Activated T-helper 17 cell treated with anti-CD3 and anti-CD28 coated beads, Interleukin-2, amount 50 U/mL, for 72 hours (primary cell): ENCODE measurements at places on chromosomes 6 and 20. TPM values are rescaled to one million over a fixed set of nuclear protein-coding genes. Genes with fewer than 3 reads are reported as not detected.
A peak's percentile ranks its signal among the peaks of the same experiment; 100 is the strongest.

DNA sequence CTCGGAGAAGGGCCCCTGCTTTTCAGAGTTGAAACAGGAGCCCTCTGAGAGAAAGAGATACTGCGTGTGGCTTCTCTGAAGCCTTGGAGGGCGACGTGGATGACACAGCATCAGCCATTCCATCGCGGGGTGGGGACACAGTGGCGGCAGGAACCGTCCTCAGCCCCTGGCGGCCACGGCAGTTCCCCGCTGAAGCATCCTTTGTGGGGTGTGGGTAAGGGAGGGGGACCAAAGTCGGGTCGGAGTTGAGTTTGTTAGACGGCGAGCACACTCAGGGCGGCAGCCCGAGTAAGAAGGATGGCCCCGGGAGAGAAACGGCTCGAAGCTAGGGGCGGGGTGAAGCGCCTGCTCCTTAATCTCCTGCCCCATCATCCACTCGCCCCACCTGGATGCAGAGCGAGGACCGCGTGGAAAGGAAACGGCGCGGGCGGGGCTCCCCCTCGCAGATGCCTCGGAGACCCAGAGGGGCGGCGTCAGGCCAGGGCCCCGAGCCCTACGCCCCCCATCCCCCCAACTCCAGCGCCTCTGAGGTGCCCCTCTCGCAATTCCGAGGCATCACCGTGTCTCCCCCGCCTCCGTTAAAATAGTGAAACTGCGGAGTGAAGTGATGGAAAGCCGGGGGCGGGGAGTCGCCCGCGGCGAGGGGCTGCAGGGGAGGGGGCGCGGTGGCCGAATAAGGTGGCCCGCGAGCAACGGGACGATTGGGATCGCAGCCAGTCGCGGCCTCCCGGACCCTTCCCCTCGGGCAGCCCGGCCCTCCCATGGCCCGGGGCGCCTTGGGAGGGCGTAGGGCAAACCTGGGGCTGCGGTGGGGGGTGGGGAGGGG is 796 bp upstream of the RREB1 start:
- peak overlapping the region; percentile 88 for H3K4me3 ChIP-seq
- peak overlapping the region; percentile 92 for H3K27ac ChIP-seq
- H3K4me1 ChIP-seq, result peaks cover 31% of the 10 kb centered on the region
- H3K27me3 ChIP-seq, result no peaks in the 10 kb centered on the region

DNA sequence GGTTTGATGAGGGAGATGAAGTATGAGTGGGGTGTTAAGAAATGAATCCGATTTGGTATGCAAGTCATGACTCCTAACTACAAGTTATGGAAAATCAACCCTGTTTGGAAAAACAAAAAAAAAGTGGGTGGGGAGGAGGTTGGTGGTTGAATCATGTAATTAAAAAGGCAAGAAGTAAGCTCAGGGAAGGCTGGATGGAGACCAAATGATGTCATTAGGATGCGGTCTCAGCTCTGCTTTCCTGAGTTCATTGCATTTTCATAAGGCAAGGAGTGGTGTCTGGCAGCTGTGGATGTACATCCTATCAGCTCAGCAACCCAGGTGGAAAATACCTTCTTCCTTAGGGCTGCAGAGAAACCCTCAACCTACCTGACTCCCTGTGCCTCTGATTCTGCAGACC is 60.4 kb upstream of the AKAP12 start:
- H3K36me3 ChIP-seq, result no peaks in the 10 kb centered on the region
- H3K4me3 ChIP-seq, result no peak overlapping the region
- no peak for ATAC-seq
- no peak overlapping the region for H3K27ac ChIP-seq
- H3K4me1 ChIP-seq, result no peaks in the 10 kb centered on the region
- peaks cover 31% of the 10 kb centered on the region for H3K27me3 ChIP-seq

The DCDC2 gene
- 0.11 TPM for total RNA-seq

DNA sequence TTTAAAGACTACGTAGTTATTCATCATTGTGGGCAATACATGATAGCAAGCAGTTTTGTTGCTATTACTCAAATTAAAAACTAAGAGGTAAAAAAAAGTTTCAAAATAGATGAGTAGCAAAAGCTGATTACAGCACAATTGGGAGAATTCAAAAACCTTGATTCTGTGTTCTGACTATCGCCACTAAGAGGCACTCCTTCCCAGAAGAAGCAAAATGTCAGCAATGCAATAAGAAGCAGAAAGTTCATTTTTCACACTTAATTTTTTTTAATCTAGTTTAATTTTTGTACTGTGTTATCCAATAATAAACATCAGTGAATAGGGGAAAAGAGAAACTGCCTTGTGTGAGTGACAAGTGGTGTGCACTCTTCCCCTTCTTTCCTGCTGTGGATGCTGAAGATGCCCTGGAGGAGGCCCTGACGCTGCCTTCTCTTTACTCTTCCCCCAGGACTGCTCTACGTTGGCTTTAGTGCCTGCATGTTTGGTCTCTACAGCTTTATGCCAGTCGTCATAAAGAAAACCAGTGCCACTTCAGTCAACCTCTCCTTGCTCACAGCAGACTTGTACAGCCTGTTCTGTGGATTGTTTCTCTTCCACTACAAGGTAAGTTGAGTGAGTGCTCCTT is 263.2 kb upstream of the PLN start:
- no peak overlapping the region for H3K4me3 ChIP-seq
- H3K4me1 ChIP-seq, result no peaks in the 10 kb centered on the region
- H3K27ac ChIP-seq, result no peak overlapping the region
- peaks cover 11% of the 10 kb centered on the region for H3K27me3 ChIP-seq
- no peak for ATAC-seq

GRCh38 chr6:140825731-140826130 is 1307.0 kb upstream of the GJE1 start:
- no peak overlapping the region for H3K4me3 ChIP-seq
- no peaks in the 10 kb centered on the region for H3K36me3 ChIP-seq
- no peak for ATAC-seq
- no peaks in the 10 kb centered on the region for H3K27me3 ChIP-seq
- H3K27ac ChIP-seq, result no peak overlapping the region

GRCh38 chr6:71492668-71493067 is 204.1 kb downstream of the OGFRL1 start:
- ATAC-seq, result no peak
- no peak overlapping the region for H3K27ac ChIP-seq
- no peaks in the 10 kb centered on the region for H3K4me1 ChIP-seq

DNA sequence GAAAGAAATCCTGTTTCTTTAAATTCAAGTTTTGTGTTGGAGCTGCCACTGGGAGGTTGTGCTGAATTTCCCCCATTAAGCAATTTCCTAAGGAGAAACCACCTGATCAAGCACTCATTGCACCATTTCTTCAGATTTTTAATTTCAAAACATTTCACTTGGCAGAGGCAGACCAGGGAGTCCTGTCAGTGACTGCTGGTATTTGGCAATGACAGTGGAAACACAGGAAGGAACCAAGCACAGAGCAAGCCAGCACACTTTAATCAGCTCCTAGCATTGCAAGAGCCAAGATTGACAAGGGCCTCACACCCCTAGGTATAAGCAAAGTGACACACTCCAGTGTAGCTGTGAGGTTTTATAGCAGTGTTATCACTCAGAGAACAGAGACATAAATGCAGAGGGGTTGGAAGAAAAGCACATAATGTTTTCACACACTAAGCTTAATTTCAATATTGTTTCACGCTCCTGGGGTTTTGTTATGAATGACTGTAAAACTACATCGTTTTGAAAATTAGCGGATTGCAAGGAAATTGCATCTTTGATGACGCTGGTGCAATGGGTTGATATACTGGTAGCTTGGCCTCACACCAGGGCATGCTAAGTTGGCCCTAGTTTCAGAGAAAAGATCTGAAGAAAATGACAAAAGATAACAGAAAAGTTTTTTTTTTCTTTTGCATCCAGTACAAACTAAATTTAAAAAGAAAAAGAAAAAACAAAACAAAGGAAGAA is 768.4 kb downstream of the TFAP2A start:
- H3K4me1 ChIP-seq, result no peaks in the 10 kb centered on the region
- H3K36me3 ChIP-seq, result no peaks in the 10 kb centered on the region
- no peak overlapping the region for H3K27ac ChIP-seq

The LRRC73 gene
- total RNA-seq, result 0.35 TPM

GRCh38 chr20:22690616-22691179 is 106.3 kb upstream of the FOXA2 start:
- no peak for ATAC-seq
- no peaks in the 10 kb centered on the region for H3K36me3 ChIP-seq
- H3K4me3 ChIP-seq, result no peak overlapping the region
- no peaks in the 10 kb centered on the region for H3K4me1 ChIP-seq
- no peaks in the 10 kb centered on the region for H3K27me3 ChIP-seq

- H3K4me1 ChIP-seq, result peaks cover 11% of the 10 kb centered on the region
- peak overlapping the region; percentile 93 for H3K27ac ChIP-seq
- H3K27me3 ChIP-seq, result no peaks in the 10 kb centered on the region
- peak; percentile 1 for ATAC-seq
- peak overlapping the region; percentile 93 for H3K4me3 ChIP-seq
- peaks cover 11% of the 10 kb centered on the region for H3K36me3 ChIP-seq
These were observed 557 bp upstream of the DHX35 start for GRCh38 chr20:38961530-38962043.

DNA sequence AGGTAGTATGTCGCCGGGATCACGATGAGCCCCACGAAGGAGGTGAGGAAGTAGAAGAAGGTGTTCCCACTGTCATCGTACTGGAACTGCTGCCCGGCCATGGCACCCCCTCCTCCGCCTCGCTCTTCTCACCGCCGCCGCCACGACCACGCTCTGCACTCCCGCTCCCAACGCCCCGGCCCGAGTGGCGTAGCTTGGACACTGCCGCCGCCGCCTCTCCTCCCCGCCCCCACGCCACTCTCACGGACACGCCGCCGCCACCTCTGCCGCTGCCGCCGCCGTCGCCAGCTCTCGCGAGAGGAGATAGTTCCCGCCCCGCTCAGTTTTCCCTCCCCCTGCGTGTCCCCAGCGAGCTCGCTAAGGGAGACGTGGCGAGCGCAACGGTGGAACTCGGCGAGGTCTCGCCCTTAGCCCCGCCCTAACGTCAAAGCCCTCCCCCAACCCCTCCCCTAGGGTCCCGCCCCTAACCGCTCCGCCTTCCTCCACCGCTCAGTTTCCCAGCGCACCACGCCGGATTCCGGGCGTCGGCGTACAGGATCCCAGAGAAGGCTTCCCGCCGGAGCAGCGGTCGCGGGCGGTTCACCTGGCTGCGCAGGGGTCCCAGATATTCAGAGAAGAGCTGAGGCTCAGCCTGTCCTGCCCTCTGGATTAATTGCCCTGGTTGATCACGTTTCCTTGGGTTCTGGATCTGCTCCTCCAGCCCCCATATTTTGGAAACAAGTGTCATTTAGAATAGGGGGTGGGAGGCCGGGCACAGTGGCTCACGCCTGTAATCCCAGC is at the start of gene SEC63:
TSS of gene SEC63 (minus strand) at position 300 of the 780 bp plus-strand sequence. CDS start at position 101, 199 bp downstream.
- peak within 1 kb of the TSS; percentile 99 for H3K27ac ChIP-seq
- ATAC-seq, result peak; percentile 98
- H3K36me3 ChIP-seq, result peaks cover 30% of the 10 kb centered on the region
- H3K4me1 ChIP-seq, result peaks cover 6% of the 10 kb centered on the region
- H3K27me3 ChIP-seq, result no peaks in the 10 kb centered on the region
- H3K4me3 ChIP-seq, result peak within 1 kb of the TSS; percentile 98

The IMPG1 gene
- total RNA-seq, result not detected

The PLEKHG1 gene
- 7.8 TPM for total RNA-seq

DNA sequence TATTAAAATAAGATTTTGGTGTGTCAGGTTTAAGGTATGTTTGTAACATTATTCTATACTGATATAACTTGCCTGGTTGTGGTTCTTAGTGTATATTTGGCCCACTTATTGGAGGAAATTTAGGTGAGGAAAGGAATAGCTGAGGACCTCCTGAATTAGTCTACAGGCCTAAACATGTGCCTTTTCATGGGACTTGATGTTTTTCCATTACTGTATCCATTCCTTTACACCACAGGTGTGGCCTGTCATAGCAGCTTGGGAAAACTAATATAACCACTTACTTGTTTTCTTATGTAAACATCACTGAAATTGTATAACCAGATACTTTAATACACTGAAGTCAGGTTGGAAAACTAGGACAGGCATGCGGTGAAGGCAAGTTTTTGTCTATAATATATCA is 27.6 kb downstream of the BCKDHB start:
- no peak overlapping the region for H3K27ac ChIP-seq
- H3K4me1 ChIP-seq, result no peaks in the 10 kb centered on the region
- no peak overlapping the region for H3K4me3 ChIP-seq
- H3K27me3 ChIP-seq, result no peaks in the 10 kb centered on the region
- ATAC-seq, result no peak

DNA sequence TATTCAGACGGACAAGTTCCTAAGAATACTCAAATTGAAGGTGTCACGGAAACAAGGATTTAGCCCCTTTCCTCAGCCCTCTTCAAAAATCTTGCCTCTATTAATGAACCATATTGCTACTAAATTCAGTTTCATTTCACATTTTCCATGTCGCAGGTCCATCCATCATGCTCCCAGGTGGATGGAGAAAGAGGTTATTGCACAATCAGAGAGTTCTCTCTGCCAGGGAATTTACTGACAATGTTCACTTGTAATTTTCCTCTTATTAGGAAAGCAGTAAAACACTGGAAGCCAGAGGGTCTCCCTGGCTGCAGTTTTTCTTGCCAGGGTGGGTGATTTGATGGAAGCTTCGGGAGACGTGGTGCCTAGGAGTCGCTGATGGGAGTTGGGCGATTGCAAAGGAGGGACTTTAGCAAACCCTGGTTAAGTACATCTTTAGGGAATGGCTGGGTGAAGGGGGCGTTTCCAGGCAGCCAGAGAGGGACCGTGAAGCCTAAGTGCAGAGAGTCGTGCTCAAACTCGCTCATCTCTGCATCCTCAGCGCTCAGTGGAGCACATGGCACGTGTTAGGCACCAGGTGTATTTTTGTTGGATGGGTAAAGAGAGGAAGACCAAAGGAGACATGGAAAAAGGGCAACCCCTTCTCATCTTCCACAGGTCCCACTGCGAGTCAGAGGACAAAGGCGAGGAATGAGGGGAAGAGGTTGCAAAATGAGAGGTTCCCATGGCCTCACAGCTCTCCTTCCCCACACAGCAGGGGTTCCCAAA is 321.9 kb upstream of the CDH4 start:
- H3K27ac ChIP-seq, result no peak overlapping the region
- no peaks in the 10 kb centered on the region for H3K4me1 ChIP-seq
- H3K27me3 ChIP-seq, result peaks cover 8% of the 10 kb centered on the region
- no peak overlapping the region for H3K4me3 ChIP-seq
- ATAC-seq, result no peak

DNA sequence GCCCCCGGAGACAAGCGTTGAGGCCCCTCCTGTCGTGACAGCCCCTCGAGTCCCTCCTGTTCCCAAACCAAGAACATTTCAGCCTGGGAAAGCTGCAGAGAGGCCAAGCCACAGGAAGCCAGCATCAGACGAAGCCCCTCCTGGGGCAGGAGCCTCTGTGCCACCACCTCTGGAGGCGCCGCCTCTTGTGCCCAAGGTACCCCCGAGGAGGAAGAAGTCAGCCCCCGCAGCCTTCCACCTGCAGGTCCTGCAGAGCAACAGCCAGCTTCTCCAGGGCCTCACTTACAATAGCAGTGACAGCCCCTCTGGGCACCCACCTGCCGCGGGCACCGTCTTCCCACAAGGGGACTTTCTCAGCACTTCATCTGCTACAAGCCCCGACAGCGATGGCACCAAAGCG is 72.4 kb downstream of the SERAC1 start:
- no peaks in the 10 kb centered on the region for H3K4me1 ChIP-seq
- no peak for ATAC-seq
- H3K36me3 ChIP-seq, result peaks cover 85% of the 10 kb centered on the region
- H3K27me3 ChIP-seq, result no peaks in the 10 kb centered on the region

- no peaks in the 10 kb centered on the region for H3K27me3 ChIP-seq
- no peak overlapping the region for H3K4me3 ChIP-seq
- ATAC-seq, result no peak
- peak overlapping the region; percentile 20 for H3K27ac ChIP-seq
These were observed 23.6 kb downstream of the NSFL1C start for GRCh38 chr20:1443085-1443484.
